ENCODE measurements at places on chromosomes 6 and 20. TPM values are rescaled to one million over a fixed set of nuclear protein-coding genes. Genes with fewer than 3 reads are reported as not detected.

- peaks cover 28% of the 10 kb centered on the region for H3K4me1 ChIP-seq
- no peak for DNase-seq
- no peaks in the 10 kb centered on the region for H3K27me3 ChIP-seq
- H3K36me3 ChIP-seq, result no peaks in the 10 kb centered on the region
- peak overlapping the region; percentile 68 for H3K4me3 ChIP-seq
Observed at GRCh38 chr6:44265722-44266233, 427 bp upstream of the NFKBIE start.

- no peaks in the 10 kb centered on the region for H3K36me3 ChIP-seq
- no peak overlapping the region for H3K27ac ChIP-seq
- no peaks in the 10 kb centered on the region for H3K27me3 ChIP-seq
- no peak for DNase-seq
- no peaks in the 10 kb centered on the region for H3K4me1 ChIP-seq
- H3K4me3 ChIP-seq, result no peak overlapping the region
Observed at GRCh38 chr6:130421585-130421984, 55.8 kb downstream of the TMEM200A start.

DNA sequence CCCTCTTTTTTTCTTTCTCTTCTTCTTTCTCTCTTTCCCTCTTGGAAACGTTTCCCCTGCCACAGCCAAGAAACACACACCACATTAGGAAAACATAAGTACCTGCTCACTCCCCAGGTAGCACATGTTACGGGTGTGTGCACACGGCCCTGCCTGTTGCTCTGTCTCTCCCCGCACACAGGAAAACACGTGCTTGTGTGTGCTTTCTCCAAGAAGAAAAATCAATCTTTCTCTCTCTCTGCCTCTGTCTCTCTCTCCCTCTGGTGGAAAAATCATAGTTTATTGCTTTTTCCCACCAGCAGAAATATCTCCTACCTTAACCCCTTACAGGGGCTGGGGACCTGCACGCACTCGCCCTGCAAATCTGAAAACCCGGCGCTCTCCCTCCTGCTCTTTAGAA is 102.3 kb downstream of the EDN3 start:
- H3K27me3 ChIP-seq, result peaks cover 24% of the 10 kb centered on the region
- no peak overlapping the region for H3K4me3 ChIP-seq
- peak overlapping the region; percentile 52 for H3K27ac ChIP-seq
- H3K4me1 ChIP-seq, result no peaks in the 10 kb centered on the region
- H3K36me3 ChIP-seq, result no peaks in the 10 kb centered on the region
- no peak for DNase-seq

- H3K27ac ChIP-seq, result no peak overlapping the region
- H3K4me3 ChIP-seq, result no peak overlapping the region
- no peaks in the 10 kb centered on the region for H3K36me3 ChIP-seq
- DNase-seq, result no peak
- H3K27me3 ChIP-seq, result peaks cover 23% of the 10 kb centered on the region
- H3K4me1 ChIP-seq, result no peaks in the 10 kb centered on the region
Observed at GRCh38 chr6:166257911-166258318, 50.3 kb downstream of the PRR18 start.

Gene SPATS1
- polyA plus RNA-seq, result not detected
